Trophoblast cell (in vitro differentiated cells and primary cell): ENCODE measurements at places on chromosomes 2 and 18.

DNA sequence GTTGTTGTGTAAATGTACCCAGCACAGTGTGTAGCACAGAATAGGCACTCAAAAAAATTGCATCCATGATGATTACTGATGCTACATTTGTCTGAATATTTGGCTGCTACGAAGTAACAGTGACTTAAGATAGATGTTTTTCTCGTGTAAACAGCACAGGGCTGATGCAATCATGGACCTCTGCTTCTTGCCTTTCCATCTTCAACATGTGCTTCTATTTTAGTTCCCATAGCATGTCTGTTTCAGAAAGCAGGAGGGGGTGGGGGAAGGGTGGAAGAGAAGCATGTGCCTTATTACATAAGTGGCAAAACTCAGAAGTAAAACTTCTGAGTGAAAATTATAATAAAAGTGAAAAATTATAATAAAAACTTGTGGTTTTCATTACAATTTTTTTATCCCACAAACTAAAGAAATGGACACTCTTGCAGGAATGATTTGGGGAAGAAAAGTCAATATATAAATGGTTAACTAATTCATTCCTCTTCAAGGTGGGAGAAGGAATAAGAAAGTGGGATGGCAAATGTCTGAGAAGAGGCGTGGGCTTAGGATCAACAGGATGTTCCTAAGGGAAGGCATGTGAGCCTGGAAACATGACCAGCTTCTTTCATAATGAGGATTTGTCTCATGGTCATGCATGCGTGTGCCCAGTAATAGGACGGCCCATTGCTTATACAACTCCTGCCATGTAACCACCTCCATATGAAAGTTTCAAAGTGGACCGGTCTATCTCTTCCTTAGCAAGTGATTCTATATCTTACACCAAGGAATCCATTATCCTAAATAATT is 27.2 kb downstream of the CCBE1 start:
- DNase-seq = no peak

- no peak for DNase-seq
Observed at GRCh38 chr2:159846564-159846963, 48.6 kb upstream of the CD302 start.

DNA sequence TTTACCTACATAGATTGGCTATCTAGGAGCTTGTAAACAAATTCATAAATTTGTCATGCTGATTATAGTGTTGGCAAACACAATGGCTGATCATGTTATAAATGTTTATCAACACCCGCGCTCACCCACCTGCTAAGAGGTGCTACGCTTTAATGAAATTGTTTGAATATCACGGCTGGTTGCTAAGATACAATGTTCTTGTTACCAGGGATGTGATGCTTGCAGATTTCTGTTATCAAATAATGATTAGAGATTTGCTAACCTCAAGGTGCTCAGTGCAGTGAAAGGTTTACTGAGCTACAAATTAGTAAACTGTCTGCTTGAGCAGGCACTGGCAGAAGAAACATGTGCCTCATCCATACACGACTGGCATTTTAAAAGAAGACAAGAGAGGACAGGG is 160.0 kb upstream of the ZEB2 start:
- DNase-seq = no peak

- no peak for DNase-seq
Observed at GRCh38 chr18:35201256-35201931, 39.4 kb upstream of the ZNF397 start.

DNA sequence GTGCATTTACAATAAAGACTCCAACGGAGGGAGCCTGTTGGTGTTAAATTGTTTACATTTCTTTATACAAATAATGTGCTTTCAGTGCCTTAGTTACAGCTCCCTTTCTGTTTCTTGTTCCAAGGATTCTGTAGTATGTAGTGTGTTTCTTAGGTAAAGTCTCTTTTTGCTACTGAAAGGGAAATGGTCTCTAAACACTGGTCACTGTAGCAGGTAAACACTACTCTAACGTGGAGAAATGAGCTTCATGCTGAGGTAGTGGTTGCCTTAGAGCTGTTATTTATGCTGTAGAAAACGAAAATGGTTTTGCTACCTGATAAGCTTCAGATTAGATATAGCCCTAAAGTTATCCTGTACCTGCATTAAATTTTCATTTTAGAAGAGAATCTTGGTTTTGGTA is 163.6 kb downstream of the CAPN13 start:
- DNase-seq = no peak

DNA sequence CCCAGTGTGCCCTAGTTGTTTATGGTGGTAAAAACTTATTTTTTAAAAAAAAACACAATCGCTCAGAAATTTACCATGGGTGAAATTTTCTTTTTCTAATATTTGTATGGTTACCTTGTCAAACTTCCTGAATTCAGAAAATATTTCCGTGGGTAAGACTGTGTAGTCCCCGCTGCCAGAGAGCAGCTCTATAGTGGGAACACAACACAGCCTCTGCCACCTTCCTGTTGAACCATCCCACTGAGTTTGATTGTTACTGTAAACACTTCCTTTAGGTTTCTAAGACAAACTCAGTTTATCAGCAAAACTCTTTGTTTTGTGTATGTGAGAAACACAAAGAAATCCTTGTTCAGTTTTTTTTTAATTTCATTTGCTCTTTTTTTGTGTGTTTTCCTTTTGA is 17.9 kb downstream of the DNAH6 start:
- DNase-seq = no peak

DNA sequence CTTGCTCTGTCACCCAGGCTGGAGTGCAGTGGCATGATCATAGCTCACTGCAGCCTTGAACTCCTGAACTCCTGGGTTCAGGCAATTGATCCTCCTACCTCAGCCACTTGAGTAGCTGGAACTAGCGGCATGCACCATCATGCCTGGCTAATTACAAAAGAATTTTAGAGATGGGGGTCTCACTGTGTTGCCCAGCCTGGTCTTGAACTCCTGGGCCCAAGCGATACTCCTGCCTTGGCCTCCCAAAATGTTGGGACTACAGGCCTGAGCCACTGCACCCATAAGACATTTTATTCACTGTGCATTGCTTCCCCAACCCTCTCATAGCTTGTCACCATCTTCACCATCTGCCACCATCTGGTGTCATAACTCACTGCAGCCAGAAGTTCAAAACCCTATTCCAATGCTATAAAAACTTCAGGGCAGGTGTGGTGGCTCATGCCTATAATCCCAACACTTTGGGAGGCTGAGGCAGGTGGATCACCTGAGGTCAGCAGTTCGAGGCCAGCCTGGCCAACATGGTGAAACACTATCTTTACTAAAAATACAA is 78.7 kb downstream of the NCAPH start:
- no peak for DNase-seq
